HS-5 (cell line): ENCODE measurements at places on chromosomes 1 and 21.

DNA sequence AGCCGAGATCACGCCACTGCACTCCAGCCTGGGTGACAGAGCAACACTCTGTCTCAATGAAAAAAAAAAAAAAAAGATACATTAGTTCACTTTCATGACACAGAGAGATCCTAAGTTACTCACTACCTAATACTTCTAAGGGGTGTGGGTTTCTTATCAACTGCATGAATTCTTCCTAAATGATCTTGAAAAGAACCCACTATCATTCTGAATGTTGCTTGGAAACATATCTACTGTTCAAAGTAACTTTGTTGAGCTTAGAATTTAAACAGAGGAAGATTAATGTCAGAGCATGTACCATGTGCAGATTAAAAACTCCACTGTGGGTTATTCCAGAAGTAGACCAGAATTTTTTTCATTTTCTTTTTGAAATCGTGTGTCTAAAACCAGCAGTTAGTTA, 241.5 kb downstream of the LTN1 start:
- DNase-seq, result no peak

DNA sequence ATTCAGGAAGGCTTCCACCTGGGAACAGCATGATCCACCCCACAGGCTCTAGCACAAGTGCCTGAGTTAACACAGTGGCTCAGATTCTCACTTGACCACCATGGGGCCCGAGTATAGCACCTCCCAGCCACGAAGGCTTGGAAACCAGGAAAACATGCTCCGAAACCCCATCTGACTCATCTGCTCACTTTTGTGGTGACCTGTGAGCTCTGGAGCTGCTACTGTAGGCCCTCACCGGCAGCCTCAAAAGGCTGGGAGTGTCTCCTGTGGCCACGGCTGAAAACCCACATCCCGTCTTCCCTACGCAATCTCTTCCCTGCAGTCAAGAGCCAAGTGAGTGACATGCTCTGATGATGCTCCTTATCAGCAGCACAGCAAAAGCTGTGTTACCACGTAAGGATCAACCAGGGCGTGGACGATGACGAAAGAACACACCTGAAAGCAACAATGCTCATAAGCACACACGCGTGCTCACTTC, 81.4 kb downstream of the TGFBR3 start:
- DNase-seq, result peak; percentile 68

- DNase-seq, result no peak
Observed at GRCh38 chr1:205676597-205676996, 3.7 kb downstream of the SLC45A3 start.

DNA sequence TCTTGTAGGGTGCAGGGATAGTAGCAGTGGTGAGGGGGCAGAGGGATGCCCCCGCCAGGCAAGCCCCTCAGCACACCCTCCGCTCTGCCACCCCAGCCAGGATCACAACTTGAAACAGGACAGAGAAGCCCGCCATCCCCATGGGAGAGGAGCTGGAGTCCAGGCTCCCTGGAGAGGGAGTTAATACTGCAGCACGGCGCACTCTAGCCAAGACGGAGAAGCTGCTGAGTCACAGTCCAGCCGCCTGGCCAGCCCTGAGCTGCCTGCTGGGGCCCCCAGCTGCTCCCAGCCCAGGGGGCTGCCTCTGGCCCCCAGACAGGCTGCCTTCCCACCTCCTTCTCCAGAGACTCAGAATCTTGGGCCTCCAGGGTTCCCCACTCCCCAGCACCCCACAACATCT, 87.2 kb downstream of the SYT2 start:
- DNase-seq, result no peak

GRCh38 chr1:11929849-11930248, 3.6 kb upstream of the KIAA2013 start:
- peak; percentile 66 for DNase-seq

- DNase-seq, result no peak
Observed at GRCh38 chr21:26164311-26164710, 6.3 kb downstream of the APP start.

DNA sequence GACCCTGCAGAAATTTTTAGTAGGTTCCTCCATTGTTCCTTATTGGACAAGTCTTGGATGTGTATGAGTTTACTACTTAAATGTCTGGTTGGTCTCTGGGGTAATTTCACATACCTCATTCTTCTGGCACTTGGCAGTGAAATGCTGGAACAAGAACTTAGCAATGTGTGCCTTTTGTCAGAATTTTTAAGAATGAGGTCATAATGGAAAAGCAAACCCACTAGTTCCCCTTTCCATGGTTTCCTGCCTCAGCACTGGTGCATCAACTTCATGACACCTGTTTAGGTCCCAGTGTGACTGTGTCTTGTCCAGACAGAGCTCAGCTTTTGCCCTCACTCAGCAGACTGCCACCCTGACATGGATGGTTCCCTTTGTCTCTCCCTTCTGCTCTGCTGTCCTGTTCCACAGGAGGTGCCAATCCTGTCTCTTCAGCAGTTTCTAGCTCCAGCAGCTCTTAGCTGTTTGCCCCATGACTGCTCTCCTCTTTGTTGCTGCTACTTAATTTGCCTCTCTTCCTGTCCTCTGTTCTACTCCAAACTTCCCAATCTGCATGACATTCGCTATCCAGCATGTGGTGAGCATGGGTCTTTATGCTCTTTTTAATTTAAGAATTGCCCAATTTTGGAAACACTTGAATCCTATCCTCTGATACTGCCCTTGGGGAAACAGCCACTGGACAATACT, 135.6 kb downstream of the CYYR1 start:
- DNase-seq, result no peak

DNA sequence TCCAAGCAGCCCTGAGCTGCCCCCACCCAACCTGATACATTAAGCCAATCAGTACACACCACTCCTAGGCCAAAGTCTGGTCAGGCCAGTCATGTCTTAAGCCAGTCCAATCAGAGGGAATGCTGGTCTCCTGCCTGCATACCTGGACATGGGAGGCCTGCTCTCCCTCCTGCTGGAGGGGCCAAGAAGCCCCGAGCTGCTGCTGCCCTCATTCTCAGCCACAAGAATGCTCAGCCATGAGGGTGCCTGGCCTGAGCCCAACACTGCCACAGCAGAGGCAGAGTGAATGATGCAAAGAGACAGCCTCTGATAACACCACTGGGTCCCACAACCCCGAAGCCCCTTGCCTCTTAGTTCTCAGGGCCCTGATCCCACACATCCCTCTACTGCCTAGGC, 23.0 kb downstream of the CHD5 start:
- DNase-seq, result no peak

- no peak for DNase-seq
Observed at GRCh38 chr1:215330426-215330825, 236.7 kb upstream of the KCTD3 start.

GRCh38 chr1:19980314-19980713, 896 bp upstream of the PLA2G2A start:
- DNase-seq, result no peak

GRCh38 chr1:109821221-109821669, 57.5 kb upstream of the EPS8L3 start:
- DNase-seq, result peak; percentile 77

DNA sequence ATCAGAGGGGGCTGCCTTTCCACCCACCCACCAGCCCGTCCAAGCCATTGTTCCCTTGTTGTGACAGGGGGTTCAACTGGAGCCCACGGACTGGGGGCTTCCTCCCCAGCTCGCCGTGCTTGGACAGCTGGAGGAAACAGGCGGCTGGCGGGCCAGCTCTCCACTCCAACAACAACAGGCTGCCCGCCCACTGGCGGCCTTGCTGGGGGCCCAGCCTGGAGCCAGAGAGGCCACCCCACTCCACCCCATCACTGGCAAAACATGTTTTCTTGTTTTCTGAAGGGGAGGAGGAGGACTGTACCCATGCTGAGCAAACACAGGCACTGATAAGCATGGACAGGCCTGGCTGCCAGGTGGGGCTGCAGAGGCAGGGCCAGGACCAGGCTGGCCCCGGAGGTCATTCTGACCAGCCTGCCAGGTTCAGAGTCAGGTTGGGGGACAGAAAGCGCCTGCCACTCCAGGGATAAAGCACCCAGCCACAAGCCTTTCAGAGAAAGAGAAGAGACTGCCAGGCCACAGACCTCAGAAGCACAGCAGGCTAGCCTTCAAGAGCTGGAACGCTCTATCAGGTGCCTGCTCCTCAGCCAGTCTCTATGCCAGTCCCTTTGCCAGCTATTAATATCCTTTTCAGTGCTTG, 32.8 kb downstream of the GJA4 start:
- no peak for DNase-seq

GRCh38 chr1:6888268-6888667, 103.0 kb downstream of the CAMTA1 start:
- no peak for DNase-seq

DNA sequence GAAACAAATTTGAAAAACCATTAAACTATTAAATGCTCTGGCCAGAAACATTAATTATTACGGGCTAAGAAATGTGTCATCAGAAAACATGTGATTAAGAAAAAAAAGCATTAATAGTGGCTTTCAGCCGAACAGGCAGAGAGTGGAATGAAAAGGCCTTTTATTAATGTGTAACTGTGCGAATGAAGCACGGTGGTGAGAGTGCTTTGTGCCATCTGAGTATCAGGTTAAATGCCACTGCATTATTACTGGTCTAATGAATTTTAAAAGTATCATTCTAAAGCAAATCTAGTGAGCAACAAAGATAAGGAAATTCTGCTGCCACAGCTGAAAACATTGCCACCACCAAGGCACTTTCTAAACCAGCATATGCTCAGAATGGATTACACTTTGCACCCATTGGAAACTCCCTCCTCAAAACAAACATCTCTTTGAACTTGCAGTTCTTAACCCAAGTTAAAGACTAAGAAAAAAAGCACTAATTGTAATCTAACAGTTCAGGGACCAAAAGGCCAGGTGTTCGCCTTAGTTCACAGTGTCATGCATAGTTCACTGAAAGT, 30.0 kb upstream of the SSX2IP start:
- DNase-seq, result no peak
